WTC11 (cell line): ENCODE measurements at places on chromosomes 1 and 21. TPM values are rescaled to one million over a fixed set of nuclear protein-coding genes. Genes with fewer than 3 reads are reported as not detected.

The NBPF6 gene
- not detected in 3 replicates for total RNA-seq

The LCE3A gene
- not detected in 3 replicates for total RNA-seq

The HHIPL2 gene
- total RNA-seq, result 0.11 to 0.23 TPM (median 0.14 TPM) in 3 replicates

The MEX3A gene
- 66.3 to 79.1 TPM (median 70.6 TPM) in 3 replicates for total RNA-seq

The FRRS1 gene
- 6.0 to 6.2 TPM (median 6.1 TPM) in 3 replicates for total RNA-seq

The CLSTN1 gene
- 119 to 128 TPM (median 124 TPM) in 3 replicates for total RNA-seq

The TMEM81 gene
- total RNA-seq, result 5.7 to 7.5 TPM (median 5.7 TPM) in 3 replicates

The NCMAP gene
- total RNA-seq, result 0.26 to 0.41 TPM (median 0.39 TPM) in 3 replicates

The ADGRL4 gene
- 0.37 to 1.4 TPM (median 0.50 TPM) in 3 replicates for total RNA-seq

The MFAP2 gene
- total RNA-seq, result 136 to 144 TPM (median 141 TPM) in 3 replicates

The PGLYRP4 gene
- total RNA-seq, result not detected in 3 replicates

The CFHR5 gene
- not detected in 3 replicates for total RNA-seq

The ZNF678 gene
- 26.4 to 28.9 TPM (median 28.3 TPM) in 3 replicates for total RNA-seq

The TMEM52 gene
- 15.0 to 21.9 TPM (median 20.0 TPM) in 3 replicates for total RNA-seq

The SLC1A7 gene
- total RNA-seq, result 0.07 to 0.14 TPM in 2 of 3 replicates, not detected in the other

The SPRR3 gene
- not detected in 3 replicates for total RNA-seq

The TTC34 gene
- total RNA-seq, result 0.39 to 0.61 TPM (median 0.44 TPM) in 3 replicates

The HSD3B1 gene
- total RNA-seq, result not detected in 3 replicates

The STUM gene
- total RNA-seq, result 1.1 to 2.5 TPM (median 1.3 TPM) in 3 replicates

The OPTC gene
- total RNA-seq, result 0.55 to 1.2 TPM (median 0.76 TPM) in 3 replicates

The ARV1 gene
- 9.1 to 9.7 TPM (median 9.5 TPM) in 3 replicates for total RNA-seq

The AKNAD1 gene
- not detected in 3 replicates for total RNA-seq

The DENND1B gene
- 2.8 to 4.3 TPM (median 3.3 TPM) in 3 replicates for total RNA-seq

The TNN gene
- 0.23 to 0.44 TPM (median 0.27 TPM) in 3 replicates for total RNA-seq

The OR2L5 gene
- not detected in 3 replicates for total RNA-seq

The NR0B2 gene
- not detected in 3 replicates for total RNA-seq

The SH2D1B gene
- total RNA-seq, result not detected in 3 replicates

The STPG1 gene
- 9.9 to 12.8 TPM (median 10.1 TPM) in 3 replicates for total RNA-seq

The PLXNA2 gene
- 2.4 to 4.2 TPM (median 3.5 TPM) in 3 replicates for total RNA-seq

The NID1 gene
- 19.2 to 29.8 TPM (median 28.6 TPM) in 3 replicates for total RNA-seq

The FAM163A gene
- 0.07 to 0.09 TPM (median 0.07 TPM) in 3 replicates for total RNA-seq

The DIO1 gene
- 0.23 TPM in 1 of 3 replicates, not detected in the others for total RNA-seq

The ERG gene
- 2.8 to 4.5 TPM (median 3.8 TPM) in 3 replicates for total RNA-seq

The CDA gene
- 7.3 to 12.5 TPM (median 7.5 TPM) in 3 replicates for total RNA-seq

The DMRTB1 gene
- total RNA-seq, result 0.16 to 0.18 TPM (median 0.17 TPM) in 3 replicates

The PTPRF gene
- total RNA-seq, result 248 to 295 TPM (median 275 TPM) in 3 replicates

The JAM2 gene
- 4.8 to 6.6 TPM (median 6.4 TPM) in 3 replicates for total RNA-seq

The MCOLN2 gene
- 3.8 to 5.4 TPM (median 4.8 TPM) in 3 replicates for total RNA-seq

The PCBP3 gene
- 8.5 to 14.0 TPM (median 11.8 TPM) in 3 replicates for total RNA-seq

The OR2T2 gene
- total RNA-seq, result not detected in 3 replicates
